GM12891 (cell line): ENCODE measurements at places on chromosomes 5 and 9.

- no peak for DNase-seq
Observed at GRCh38 chr5:17215361-17215760, 2.1 kb upstream of the BASP1 start.

DNA sequence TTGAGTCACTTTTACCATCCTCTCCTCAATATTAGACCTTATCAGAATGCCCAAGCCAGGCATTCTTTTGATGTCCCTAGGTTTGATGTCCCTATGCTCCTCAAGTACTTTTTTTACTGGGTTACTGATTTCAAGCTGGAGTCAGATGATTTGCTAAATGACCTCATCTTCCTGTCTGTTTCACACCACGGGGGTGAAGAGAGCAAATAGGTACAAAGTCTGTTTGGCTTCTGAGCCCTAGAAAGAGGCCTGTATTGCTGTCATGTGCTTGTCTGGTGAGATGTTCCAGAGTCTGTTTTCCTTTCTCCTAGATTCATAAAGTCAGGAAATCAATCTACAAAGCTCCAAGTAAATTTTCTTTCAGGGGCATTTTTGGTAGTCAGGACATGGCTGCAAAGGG, 12.7 kb upstream of the DAB2 start:
- no peak for DNase-seq

GRCh38 chr5:58260243-58260642, 199.6 kb downstream of the PLK2 start:
- no peak for DNase-seq

DNA sequence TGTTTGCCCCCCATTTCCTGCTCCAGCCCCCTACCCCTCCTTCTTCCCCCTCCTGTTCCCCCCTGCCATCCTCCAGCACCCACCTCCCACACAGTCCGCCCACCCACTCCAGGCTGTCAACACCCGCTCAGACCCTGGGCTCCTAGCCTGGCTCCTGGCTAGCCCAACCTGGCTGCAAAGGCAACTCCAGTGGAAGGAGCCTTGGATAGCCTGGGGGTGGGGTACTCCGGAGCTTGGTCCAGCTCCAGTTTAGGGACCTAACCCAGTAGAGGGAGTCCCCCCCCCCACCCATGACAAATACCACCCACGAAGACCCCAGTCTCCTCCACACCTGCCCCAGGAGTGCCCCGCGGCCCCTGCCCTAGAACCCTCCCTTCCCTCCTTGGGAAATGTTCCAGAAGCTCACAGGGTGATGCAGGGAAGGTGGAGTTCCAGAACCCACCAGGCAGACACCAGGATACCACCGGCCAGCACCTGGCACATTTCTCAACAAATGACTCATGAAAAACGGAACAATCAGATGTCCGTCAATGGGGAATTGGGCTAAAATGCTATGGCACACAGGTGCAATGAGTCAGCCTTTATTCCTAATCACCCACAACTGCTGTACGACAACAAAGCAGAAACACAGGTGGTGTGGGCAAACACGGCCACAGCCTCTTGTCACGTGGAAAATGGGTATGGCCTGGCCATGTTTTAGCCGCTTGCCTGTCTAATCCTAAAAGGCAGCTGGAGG, 901 bp upstream of the SLC12A7 start:
- DNase-seq = no peak

DNA sequence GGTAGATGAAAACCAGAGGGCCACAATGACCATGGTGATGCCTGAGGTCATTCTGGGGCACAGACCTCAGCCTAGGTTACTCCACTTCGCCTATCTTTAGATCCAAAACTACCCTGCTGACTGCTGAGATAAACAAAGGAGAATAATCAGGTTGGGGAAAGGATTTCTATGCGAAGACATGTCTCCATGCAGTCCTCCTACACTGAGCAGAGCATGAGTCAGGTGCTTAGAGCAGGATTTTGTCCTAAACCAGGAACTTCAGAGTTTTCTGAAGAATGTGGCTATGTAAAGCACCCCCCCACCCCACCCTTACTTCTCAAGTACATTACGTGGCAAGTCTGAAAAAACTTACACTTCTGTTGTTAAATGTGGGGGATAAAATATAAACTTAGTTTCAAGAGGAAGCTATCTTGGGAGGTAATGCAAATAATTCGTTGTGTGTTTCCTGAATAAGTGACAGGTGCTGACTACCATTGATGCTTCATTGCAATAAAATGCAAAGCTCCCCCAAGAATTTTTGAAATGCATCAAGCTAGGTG, 19.4 kb downstream of the PDCD1LG2 start:
- DNase-seq = no peak

DNA sequence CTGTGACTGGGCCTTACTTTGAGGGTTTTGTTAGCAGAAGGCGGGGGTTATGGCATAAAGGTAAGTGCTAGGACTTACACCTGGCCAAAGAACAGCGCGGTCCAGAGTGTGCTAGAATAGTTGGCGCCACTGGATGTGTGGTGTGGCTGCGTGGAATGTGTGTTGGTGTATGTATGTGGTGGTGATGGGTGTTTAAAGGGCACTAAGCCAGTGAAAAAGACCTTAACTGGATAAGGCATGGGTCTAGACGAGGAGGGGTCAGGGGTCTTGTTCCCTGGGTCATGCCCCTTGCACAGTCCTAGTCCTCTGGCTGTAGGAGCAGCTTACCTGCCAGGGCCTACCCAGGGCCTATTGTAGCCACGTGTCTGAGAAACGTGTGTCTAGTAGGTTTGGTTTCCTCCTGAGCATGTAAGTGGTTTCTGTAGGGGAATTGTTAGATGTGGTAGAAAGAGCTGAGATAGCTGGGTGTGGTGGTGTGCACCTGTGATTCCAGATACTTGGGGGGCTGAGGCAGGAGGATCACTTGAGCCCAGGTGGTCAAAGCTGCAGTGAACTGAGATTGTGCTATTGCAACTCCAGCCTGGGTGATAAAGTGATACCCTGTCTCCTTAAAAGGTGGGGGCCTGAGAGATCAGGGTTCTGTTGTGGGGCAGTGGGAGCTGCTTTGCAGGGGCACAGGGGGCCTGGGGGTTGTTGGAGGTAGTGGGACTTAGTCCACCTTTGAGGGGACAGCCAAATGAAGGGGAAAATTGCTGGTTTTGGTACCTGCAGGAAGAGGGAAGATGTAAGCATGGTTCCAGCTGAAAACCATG, 55.2 kb downstream of the HSPA4 start:
- DNase-seq = no peak

- DNase-seq = no peak
Observed at GRCh38 chr5:82513738-82514137, 235.6 kb upstream of the RPS23 start.

DNA sequence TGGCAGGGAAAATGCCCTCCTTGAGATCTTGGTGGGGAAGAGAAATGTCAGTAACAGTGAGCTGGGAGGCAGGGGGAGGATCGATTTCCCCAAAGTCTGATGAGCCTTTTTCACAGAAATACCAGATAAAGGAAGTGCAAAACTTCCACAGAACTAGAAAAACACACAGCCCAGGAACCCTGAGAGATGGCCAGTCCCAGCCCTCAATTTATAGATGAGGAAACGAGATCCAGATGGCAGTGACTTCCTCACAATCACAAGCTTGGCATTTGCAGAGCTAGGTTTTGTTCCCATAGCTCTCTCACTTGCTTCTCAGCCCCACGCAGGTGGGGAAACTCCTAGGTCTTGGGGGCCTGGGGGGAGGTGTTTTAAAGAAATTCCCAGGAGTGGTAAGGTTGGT, 3.8 kb upstream of the GGTA1 start:
- no peak for DNase-seq

DNA sequence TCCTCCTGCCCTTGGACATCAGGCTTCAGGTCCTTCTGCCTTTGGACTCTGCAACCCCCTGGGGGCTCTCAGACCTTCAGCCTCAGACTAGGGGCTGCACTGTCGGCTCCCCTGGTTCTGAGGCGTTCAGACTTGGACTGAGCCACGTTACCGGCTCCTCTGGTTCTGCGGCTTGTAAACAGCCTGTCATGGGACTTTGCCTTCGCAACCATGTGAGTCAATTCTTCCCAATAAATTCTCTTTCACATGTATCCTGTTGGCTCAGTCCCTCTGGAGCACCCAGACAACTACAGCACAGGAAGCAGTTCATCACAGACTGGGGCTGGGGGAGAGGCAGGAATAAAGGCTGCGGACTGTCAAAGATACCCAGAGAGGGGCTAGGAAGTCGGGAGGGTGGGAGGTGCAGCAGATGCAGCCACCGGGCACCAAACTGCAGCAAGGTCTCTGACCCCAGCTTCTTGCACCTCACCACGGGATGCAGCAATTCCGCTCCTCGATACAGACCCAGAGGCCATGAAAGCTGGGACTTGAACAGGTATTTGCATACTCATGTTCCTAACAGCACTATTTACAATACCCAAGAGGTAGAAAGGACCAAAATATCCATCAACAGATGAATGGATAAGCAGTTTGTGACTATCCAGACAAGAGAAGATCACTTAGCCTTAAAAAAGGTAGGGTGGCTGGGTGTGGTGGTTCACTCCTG, 100.8 kb downstream of the COL23A1 start:
- no peak for DNase-seq

- no peak for DNase-seq
Observed at GRCh38 chr5:112735702-112736101, 2.0 kb upstream of the APC start.

GRCh38 chr5:35762368-35762767, 94.3 kb upstream of the IL7R start:
- no peak for DNase-seq

- DNase-seq = no peak
Observed at GRCh38 chr5:116507941-116508655, 66.5 kb downstream of the SEMA6A start.

DNA sequence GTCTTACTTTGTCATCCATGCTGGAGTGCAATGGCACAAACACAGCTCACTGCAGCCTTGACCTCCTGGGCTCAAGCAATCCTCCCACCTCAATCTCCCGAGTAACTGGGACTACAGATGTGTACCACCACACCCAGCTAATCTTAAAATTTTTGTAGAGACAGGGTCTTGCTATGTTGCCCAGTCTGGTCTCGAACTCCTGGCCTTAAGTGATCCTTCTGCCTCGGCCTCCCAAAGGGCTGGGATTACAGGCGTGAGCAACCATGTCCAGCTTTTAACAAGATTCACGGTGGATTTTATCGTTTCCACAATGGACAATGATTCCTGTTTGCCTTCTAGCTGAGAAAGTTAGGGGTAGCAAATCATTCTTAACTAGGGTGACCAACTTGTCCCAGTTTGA, 165.9 kb downstream of the ZNF608 start:
- no peak for DNase-seq
